ENCODE measurements at places on chromosomes 4 and X. TPM values are rescaled to one million over a fixed set of nuclear protein-coding genes. Genes with fewer than 3 reads are reported as not detected.

Gene TBL1X
- total RNA-seq = 11.8 TPM

Gene SCD5
- total RNA-seq = 33.6 TPM

Gene FNIP2
- 15.5 TPM for total RNA-seq

Gene GAGE12J
- total RNA-seq = not detected

Gene NR3C2
- 15.1 TPM for total RNA-seq

Gene SHISA3
- total RNA-seq = 14.3 TPM

Gene CT45A2
- not detected for total RNA-seq

Gene L1CAM
- 0.05 TPM for total RNA-seq

Gene GPR143
- total RNA-seq = 1.9 TPM

Gene ZNF711
- 0.13 TPM for total RNA-seq

Gene SRPX2
- total RNA-seq = 35.0 TPM

Gene DMRTC1
- not detected for total RNA-seq

Gene CT45A1
- not detected for total RNA-seq

Gene C4orf50
- total RNA-seq = under 0.01 TPM

Gene RHOH
- 3.3 TPM for total RNA-seq

Gene GPR78
- total RNA-seq = not detected

Gene SLC6A14
- total RNA-seq = not detected

Gene HAUS3
- 10.8 TPM for total RNA-seq

Gene BEND2
- not detected for total RNA-seq

Gene CXCR3
- total RNA-seq = not detected

Gene NKX6-1
- not detected for total RNA-seq

All from mammary microvascular endothelial cell (primary cell).